Dermis microvascular lymphatic vessel endothelial cell (primary cell): ENCODE measurements at places on chromosomes 5 and 9. TPM values are rescaled to one million over a fixed set of nuclear protein-coding genes. Genes with fewer than 3 reads are reported as not detected.

DNA sequence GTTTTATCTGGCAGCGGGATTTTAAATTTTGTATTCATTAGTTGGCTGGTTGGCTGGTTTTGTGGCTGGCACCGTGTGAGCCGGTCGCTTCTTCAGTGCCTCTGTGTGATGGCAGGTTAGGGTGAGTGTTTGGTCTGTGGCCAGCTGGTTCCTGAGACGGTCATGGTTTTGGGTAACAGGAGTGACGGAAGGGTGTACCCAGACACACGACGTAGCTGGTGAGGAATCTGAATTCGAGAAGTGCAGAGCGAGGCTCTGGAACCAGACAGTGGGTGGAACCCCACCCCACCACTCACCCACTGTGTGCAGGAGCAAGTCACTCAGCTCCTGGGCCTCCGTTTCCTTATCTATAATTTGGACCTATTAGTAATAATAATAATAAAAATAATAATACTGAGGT lies 2.7 kb downstream of the BTNL9 start:
- DNase-seq: no peak

The TMEM250 gene
- 40.2 and 57.1 TPM in 2 replicates for total RNA-seq

The TEX10 gene
- 22.3 and 28.1 TPM in 2 replicates for total RNA-seq

- DNase-seq: no peak
These were observed 48.2 kb upstream of the PRDM9 start for GRCh38 chr5:23459214-23459613.

The SOHLH1 gene
- under 0.01 TPM in 1 of 2 replicates, not detected in the other for total RNA-seq

DNA sequence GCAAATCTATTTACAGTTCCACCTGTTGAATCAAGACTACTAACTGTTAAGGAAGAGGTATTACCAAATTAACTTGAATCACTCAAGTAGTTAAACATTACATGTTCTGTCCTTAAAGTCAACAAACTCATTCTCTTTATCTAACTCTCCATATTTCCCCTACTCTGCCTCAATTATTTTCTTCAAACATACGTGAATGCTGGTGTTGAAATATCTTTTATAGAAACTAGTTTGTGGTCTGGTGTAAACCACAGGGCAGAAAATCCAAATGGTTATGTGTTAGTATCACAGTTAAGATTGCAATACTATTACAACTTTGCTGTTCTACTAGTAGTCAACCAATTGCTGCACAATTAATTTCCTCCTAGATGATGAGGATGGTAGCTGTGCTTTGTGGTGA lies 603.5 kb downstream of the KCTD16 start:
- no peak for DNase-seq

GRCh38 chr9:126028746-126029145 lies 281.6 kb downstream of the PBX3 start:
- DNase-seq: no peak

- DNase-seq: no peak
These were observed 208.2 kb downstream of the DMRTA1 start for GRCh38 chr9:22654833-22655232.

The LCN9 gene
- not detected in 2 replicates for total RNA-seq

The SUSD1 gene
- total RNA-seq: 35.4 and 35.9 TPM in 2 replicates

DNA sequence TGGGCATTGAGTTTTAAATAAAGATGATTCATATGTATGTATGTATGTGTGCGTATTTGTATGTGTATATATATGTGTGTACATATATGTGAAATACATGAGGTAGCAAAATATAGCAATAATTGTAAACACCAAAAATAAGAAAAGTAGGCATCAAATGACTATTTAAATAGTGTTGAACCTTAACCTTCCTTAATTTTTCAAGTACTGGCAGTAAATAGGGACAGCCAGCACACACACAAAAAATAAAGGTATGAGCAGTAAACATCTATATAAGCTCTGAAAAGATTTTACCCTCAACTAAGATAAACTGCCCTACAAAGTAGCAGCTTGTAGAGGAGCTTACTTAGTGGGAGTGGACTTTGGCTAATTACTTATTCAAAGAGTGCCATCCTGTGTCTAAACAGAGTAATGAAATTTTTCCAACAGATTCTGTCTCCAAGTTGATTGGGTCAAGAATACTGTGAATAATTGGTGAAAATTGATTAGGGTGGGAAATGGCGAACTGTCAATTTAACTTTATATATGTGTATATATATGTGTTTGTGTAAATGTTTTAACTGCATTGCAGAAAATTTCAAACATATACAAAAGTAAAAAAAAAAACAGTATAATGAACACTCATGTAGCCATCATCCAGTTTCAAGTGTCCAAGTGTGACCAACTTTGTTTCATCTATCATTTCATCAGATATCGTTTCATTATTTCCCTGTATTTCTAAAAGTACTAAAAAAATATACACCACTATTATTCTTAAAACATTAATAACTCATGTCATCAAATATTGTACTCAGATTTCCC lies 2.0 kb upstream of the ADAMTS6 start:
- DNase-seq: peak; percentile 81

DNA sequence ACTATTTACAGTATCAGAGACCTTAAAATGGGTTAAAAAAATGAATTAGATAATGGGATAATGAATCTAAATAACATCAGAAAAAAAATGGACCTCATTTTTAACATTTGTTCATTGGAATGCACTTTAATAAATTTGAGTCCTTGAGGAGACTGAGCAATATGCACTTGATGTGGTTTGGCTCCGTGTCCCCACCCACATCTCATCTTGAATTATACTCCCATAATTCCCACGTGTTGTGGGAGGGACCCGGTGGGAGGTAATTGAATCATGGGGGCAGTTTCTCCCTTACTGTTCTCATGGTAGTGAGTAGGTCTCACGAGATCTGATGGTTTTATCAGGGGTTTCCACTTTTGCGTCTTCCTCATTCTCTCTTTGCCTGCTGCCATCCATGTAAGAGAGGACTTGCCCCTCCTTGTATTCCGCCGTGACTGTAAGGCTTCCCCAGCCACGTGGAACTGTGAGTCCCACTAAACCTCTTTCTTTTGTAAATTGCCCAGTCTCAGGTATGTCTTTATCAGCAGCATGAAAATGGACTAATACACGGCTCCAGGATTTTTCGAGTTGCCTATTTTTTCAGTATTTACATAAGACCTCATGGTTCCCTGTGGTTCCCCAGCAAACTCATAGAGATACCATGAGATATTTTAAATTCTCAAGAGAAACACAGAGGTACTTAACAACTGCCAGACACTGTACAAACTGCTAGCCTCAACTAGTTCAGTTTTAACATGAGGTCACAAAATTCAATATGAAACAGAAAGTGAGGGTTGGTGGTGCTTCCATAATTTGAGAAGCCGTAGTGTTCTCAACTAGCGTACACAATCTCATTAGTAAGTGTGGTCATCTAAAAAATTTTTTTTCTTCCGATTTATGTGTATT lies 128.3 kb downstream of the TLE1 start:
- no peak for DNase-seq

The PCBD2 gene
- total RNA-seq: 4.2 and 4.7 TPM in 2 replicates

The TSSK1B gene
- not detected in 2 replicates for total RNA-seq

GRCh38 chr9:38286766-38287165 lies 105.7 kb upstream of the ALDH1B1 start:
- no peak for DNase-seq

DNA sequence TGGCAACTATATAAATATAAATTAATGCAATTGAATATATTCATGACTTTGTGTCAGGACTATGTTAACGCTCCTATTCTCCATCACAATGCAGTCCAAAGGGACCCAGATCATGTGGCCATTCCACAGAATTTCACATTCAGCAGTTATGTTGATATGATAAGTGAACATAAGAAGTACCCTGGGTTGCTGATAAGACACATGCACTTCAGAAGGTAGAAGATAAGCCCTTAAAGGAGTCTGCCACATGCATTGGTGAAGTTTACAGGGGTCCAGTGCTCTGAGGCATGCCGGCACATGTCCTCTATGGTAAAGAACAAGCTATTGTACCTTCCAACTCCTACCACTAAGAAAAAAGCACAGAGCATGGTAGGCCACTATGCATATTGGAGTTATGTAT lies 76.4 kb downstream of the PHAX start:
- no peak for DNase-seq

DNA sequence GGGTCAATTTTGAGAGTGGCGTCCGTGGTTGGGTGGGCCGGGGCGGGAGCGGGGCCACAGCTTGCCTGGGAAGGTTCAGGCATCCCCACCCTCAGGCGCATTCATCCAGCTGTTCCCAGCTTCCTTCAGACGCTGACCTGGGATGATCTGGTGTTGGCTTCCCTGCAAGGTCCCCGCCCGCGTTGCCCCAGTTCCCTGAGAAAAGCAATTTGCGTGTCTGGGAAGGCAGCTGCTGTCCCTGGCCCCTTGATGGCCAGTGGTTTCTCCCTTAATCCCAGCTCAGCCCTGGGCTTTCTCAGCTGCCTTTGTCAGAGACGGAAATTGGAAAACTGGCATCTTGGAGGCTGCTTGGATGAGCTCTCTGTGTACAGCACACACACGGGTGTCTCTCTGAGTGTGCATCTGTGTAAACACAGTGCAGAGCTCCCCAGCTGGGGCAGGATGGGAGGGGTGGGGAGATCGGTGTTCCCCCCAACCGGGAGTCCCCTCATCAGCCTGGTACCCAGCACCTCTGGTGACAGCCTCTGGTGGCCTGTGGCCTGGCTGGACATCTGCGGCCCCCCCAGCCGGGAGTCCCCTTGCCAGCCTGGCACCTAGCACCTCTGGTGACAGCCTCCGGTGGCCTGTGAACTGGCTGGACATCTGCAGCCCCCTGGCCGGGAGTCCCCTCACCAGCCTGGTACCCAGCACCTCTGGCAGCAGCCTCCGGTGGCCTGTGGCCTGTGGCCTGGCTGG lies 94.0 kb downstream of the COL5A1 start:
- no peak for DNase-seq

DNA sequence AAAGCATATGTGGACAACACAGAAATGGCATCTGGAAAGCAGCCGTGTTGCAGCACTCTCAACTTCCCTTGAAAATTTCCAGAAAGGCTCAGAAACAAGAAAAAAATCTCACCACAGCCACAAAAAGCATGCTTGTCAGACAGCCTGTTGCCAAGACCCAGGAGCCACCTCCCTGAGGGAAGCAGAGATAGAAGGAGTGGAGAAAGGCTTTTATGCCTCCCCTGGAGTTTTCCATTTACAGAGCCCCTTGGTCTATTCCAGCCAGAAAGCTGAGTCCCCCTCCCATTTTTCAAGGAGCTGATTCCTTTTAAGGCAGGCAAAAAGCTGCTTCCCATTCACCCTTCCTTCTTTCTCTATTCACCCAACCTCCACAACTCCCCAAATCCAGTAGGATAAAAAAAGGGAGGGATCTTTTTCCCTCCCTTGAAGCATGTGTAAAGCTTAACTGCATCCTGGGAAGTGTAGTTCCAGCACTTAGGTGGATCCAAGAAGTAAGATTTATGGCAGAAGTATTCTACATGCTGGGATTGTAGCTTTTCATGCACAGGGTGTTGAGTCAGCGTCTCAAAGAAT lies 37.1 kb upstream of the PALM2AKAP2 start:
- no peak for DNase-seq

The ADAMTS12 gene
- 1.2 and 5.2 TPM in 2 replicates for total RNA-seq

The F2R gene
- total RNA-seq: 79.3 and 174 TPM in 2 replicates

- no peak for DNase-seq
These were observed 123.1 kb downstream of the TLE4 start for GRCh38 chr9:79694676-79695400.

- no peak for DNase-seq
These were observed 40.6 kb downstream of the FREM1 start for GRCh38 chr9:14869671-14870070.

GRCh38 chr5:81422671-81423070 lies 28.7 kb upstream of the ACOT12 start:
- no peak for DNase-seq

DNA sequence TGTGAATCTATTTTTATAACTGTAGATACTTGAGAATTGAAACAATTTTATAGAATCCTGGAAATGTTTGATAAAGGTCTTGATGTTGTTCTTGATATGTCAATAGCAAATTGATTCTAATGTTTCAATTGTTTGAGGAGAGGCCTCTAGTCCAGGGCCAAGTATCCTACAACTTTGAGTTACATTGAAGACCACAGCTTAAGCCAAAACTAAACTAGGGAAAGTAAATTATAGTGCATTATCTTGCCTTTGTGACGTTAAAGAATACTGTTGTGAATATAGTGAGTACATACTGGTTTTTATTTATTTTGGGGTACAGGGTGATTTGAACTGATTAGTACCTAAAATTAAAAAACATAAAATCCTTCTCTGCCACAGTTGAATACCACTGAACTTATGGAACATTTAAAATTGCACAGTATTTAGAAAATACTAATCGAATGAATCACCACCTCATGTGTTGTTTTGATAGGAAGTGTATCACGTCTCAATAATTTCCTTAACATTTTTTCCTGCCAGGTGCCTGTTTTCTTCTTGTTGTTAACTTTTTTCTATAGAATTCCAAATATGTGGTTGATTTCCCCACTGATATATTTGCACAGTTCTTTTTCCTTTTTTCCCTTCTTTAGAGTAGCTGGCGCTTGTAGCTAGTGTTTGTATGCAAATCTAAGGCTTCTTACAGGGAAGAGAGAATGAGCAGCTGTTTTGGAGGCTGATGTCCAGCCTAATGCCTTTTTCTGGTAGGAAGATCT lies 12.5 kb downstream of the ARHGEF28 start:
- peak; percentile 32 for DNase-seq

DNA sequence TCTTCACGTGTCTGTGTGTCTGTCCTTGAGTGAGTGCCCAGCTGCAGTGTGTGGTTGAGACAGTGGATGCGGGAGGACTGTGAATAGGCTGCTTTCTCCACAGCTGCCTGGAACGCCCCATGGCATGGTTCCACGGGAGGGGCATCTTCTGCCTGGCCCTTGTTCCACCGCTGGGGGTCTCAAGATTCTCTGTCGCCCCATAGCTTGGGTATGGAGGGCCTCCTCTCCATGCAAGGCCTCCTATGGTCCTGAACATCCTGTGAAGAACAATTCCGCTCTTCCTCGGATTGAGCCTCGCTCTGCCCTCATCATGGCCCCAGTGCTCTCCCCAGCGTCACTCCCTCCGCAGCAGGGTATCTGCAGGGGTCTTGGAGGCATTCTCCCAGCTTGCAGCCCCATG lies 36.1 kb downstream of the COL5A1 start:
- no peak for DNase-seq

The ARHGEF39 gene
- total RNA-seq: 0.51 and 1.0 TPM in 2 replicates

DNA sequence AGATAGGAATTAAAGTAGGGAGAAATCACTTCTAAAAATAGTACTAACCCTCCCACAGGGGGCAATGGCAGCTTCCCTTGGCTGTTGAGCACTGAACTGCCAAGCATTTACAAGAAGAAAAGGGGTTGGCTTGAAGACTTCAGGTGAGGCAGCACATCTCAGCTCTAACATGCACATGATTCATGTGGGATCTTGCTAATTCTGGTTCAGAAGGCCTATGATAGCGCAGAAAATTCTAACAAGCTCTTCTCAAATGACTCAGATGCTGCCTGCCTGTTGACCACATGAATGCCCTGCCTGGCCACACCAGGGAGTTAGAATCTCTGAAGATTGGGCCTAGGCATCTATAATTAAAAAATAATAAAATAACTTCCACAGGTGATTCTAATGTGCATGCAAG lies 22.6 kb downstream of the CD180 start:
- no peak for DNase-seq

- peak; percentile 50 for DNase-seq
These were observed 13.0 kb downstream of the TNIP1 start for GRCh38 chr5:151067632-151068432.

GRCh38 chr9:27336126-27336525 lies 39.2 kb upstream of the EQTN start:
- DNase-seq: no peak

GRCh38 chr9:15417626-15418025 lies 5.0 kb upstream of the SNAPC3 start:
- no peak for DNase-seq
